ENCODE measurements at places on chromosomes 13 and 19. TPM values are rescaled to one million over a fixed set of nuclear protein-coding genes. Genes with fewer than 3 reads are reported as not detected.

GRCh38 chr19:8167985-8168384, 18.6 kb upstream of the FBN3 start:
- DNase-seq: no peak

DNA sequence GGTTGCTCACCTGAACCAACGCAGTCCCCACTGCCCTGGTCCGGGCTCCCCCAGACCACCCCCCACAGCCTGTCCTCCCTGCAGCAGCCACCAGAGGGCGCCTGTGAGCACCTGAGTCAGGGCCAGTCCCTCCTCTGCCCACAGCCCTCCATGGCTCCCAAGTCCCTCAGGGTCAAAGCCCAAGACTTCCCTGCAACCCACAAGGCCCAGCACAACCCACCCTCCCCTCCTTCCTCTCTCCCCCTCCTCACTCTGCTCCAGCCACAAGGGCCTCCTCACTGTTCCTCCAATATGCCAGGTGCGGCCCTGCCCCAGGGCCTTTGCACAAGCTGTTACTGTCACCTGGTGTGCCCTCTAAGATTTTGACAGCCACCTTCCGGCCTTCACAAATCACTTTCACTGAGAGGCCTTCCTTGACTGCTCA, 10.9 kb downstream of the GNA15 start:
- DNase-seq: peak; percentile 55

- DNase-seq: no peak
Measured at GRCh38 chr13:31773538-31773937, 34.2 kb downstream of the RXFP2 start.

GRCh38 chr13:40671956-40672764, 5.7 kb upstream of the FOXO1 start:
- DNase-seq: no peak

- DNase-seq: no peak
Measured at GRCh38 chr13:109160357-109160756, 530.9 kb downstream of the MYO16 start.

DNA sequence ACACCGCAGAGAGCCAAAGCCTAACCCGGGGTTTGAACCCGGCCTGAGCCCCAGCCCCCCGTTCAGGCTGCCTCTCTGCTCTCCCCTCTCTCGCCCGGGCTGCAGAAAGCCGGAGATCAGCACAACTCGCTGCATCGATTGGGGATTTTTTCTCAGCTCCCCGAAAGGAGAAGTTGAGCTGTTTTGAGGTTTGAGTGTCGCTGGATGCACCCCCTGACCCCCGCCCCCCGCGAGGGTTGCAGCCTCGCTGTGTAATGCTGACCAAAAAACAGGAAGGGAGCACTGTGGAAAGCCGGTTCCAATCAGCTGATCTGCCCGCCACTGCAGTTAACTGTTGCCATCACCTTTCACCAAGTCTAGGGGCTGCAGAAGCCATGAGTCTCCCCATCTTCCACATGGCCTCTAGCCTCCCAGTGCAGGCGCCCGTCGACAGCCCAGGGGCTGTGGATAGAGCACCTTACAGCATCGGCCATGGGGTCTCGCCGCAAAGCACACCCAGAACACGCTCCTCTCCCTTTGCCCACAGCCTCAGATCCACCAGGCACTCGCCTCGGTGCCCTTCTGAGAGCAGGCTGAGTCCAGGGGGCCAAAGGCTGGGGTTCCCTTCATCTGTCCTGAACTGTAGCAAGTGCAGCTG, 34.5 kb downstream of the MYO9B start:
- DNase-seq: peak; percentile 54

GRCh38 chr13:100826441-100826840, 151.8 kb upstream of the TMTC4 start:
- DNase-seq: no peak

- DNase-seq: no peak
Measured at GRCh38 chr19:42131149-42132029, 857 bp downstream of the POU2F2 start.

- DNase-seq: peak; percentile 81
Measured at GRCh38 chr19:49340069-49340864, 5.1 kb downstream of the CD37 start.

DNA sequence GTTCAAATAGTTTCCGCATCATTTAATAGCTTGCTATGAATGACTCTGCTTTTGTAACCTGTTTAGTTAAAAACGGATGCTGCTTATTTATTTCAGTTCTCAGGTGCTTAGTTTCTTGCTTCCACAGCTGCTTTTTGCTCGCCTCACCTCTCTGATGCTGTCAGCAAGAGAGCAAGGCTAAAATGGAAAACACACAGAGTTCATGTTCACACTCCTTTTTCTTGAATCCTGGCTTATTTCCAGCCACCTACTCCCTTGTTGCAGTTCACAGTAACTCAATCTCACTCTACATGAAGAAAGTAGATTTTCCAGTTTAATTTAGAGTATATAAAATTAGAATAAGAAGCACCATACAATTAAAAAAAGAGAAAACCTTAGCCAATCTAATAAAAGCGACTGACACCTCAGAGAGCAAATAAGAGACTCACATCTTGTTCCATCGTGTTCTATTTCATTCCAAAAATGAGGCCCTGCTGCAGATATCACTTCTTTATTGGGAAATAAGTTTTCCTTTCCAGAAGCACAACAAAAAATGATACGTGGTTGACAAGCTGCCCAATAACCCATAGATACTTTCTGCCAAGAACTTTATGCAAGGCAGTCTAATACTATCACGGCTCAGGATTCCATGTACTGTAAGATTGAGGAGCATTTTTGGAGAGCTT, 326.1 kb upstream of the SLITRK1 start:
- DNase-seq: no peak

DNA sequence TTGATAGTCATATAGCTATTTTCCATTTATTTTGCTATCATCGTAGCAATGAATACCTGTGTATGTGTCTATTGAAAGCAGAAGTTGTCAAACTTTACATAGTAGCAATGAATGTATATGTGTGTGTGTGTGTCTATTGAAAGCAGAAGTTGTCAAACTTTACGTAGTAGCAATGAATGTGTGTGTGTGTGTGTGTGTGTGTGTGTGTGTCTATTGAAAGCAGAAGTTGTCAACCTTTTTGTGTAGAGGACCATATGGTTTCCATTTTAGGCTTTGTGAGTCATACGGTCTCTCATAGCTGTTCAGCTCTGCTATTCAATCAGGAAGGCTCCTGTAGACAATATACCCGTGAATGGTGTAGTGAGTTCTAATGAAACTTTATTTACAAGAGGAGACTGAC, 20.8 kb downstream of the NLRP4 start:
- DNase-seq: no peak

- no peak for DNase-seq
Measured at GRCh38 chr13:25111585-25111956, 15.6 kb downstream of the PABPC3 start.

DNA sequence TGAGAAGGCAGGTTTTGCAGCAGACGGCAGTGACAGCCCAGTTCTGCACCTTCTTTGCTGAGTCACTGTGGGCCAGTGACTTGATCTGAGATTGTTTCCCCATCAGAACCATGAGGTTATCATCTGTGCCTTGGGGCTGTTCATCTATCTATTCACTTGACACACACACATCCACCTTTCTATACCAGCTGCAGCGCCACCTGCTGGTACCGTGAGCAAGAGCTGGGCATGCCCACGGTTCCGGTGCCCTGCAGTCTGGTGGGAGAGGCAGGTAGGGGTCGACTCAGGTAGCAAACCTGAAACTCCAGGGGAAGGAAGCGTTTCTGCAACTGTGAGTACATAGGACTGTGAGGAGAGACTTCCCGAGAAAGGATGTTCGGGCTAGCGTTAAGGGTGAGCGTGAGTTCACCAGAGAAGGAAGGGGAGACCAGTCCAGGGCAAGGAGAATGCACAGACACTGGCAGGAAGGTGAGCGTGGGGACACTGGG, 7.5 kb upstream of the LIN7B start:
- DNase-seq: no peak

DNA sequence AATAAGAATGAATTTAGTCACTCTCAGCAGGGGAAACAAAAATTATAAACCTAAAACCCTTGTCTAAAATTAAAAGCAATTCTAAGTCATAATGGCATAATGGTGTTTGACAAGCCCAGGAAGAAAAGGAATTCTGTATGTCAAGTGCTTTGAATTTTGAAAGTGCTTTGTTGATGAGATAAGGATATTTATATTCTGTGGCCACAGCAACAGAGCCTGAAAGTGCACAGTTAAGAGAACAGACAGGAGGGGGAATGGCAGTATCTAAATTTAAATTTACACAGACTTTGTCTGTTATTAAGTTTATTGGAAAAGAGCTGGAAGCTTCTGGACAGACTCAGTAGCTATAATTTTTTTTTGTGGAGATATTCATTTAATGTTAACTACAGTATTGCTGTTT, 69.8 kb downstream of the OLFM4 start:
- no peak for DNase-seq

- no peak for DNase-seq
Measured at GRCh38 chr19:55529636-55530234, 7.2 kb downstream of the SBK2 start.

DNA sequence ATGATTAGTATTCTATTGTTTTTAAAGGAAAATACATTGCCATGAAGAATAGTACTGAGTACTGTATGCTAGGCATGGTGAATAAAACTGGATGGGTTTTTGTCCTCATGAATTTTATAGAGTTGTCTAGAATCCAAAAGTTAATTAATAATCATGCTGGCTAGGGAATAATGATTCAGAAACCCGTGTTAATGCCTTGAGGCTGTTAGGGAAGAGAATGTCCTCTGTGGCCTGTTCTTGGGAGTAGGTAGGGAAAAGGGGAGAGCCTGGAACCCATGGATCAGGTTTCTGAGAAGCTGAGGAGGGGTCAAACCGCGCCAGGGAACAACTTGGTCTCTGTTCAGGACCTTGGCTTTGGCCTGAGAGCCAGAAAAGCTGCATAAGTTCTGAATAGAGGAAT, 1376.3 kb upstream of the SLC10A2 start:
- no peak for DNase-seq

DNA sequence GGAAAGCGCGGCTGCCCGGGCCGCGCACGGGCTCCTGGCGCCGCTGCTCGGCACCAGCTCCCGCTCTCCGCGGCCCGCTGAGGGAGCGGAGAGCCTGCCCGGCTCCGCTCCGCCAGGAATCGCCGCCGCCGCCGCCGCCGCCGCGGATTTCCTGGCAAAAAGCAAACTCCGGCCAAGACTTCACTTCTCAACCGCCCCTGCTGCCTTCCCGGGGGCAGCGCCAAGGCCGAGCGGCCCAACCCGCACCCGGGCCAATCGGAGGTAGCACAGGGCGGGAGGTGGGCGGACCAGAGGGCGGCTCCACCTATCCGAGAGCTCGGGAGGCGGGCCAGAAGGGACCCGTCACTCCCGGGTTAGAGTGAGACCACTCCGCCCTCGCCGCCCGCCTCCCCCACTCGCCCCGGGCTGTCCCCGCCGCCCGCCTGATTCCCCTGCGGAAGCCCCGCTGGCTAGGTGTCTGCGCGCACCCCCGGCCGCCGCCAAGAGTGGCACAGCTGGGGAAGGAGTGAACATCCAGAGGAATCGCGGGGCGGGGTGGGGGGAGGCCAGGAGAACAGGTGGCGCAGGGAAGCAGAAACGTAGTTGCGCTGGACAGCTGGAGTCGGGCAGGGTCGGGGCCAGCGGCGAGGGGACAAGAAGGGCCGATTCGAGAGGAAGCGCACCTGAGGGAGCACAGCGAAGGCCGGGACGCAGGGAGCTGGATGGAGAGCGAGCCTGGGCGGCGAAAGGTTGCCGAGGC, at the start of gene LNX2:
TSS of gene LNX2 (minus strand) at position 153 of the 739 bp plus-strand sequence. CDS start 38,826 bp downstream, outside the sequence.
- peak; percentile 99 for DNase-seq

DNA sequence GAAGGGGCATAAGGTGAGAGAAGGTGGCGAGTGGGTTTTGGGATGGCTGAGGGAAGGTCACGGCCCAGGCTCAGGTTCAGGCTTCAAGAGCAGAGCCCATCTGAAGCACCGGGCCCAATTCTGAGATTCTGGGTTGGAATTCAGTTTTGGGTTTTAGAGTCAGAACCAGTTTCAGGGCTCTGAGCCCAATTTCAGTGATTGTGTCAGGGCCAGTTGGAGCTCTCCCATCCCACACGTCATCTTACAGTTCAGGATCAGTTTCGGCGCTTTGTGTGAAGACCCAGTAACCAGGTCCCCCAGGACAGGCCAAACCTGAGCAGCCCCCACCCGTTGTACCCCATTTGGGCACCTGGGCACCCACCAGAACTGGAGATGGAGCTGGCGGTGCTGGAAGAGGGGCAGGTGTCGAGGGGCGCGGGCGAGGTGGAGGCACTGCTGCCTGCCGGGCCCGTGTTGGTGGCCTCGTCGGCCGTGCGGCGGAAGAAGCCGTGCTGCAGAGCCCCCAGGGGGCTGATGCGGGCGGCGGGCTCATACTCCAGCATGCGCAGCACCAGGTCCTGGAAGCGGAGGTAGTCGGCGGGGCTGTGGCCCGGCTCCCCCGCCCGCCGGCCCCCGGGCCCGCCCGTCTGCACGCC, 7.5 kb downstream of the DYRK1B start:
- no peak for DNase-seq

DNA sequence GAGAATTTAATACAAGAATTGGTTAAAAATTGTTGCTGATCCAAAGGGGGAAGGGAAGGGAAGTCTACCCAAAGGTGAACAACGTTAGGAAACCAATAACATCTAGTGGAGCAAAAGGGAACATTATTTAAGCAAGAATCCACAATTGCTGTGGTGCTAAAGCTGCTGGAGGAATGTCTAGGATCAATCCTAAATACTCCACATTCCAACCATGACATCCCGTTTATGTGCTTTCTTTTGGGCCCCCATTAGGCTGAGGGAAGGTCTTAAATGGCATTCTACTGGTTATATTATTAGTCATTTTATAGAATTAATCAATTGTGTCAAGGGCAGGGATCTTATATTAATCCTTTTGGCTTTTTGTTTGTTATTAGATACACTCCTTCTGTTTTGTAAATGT, 39.9 kb upstream of the VWA8 start:
- DNase-seq: no peak

GRCh38 chr19:43759515-43759914, 4.8 kb upstream of the SMG9 start:
- no peak for DNase-seq

CGB1 gene
- not detected for total RNA-seq

TTC9B gene
- total RNA-seq: not detected

NCAN gene
- not detected for total RNA-seq

MAMSTR gene
- total RNA-seq: 1.9 TPM

TEX101 gene
- not detected for total RNA-seq

ZNF835 gene
- total RNA-seq: 8.8 TPM

CERS1 gene
- 1.3 TPM for total RNA-seq

RGL3 gene
- total RNA-seq: 3.6 TPM

S1PR5 gene
- 0.38 TPM for total RNA-seq

BRCA2 gene
- total RNA-seq: 0.21 TPM

LILRB4 gene
- total RNA-seq: 1.6 TPM

SPACA4 gene
- total RNA-seq: not detected

PPFIA3 gene
- 3.6 TPM for total RNA-seq

ARGLU1 gene
- 37.9 TPM for total RNA-seq

MBD3L5 gene
- not detected for total RNA-seq

GJB2 gene
- 0.17 TPM for total RNA-seq

NLRP9 gene
- total RNA-seq: not detected

NOTCH3 gene
- total RNA-seq: 40.6 TPM

Data from heart right ventricle (tissue), 16 donors.